ENCODE measurements at places on chromosomes 5 and 9.

- DNase-seq = no peak
Observed at GRCh38 chr5:111299831-111300432, 75.7 kb downstream of the CAMK4 start.

- DNase-seq = no peak
Observed at GRCh38 chr9:13728917-13729811, 449.7 kb upstream of the MPDZ start.

- DNase-seq = no peak
Observed at GRCh38 chr5:140043508-140043872, 391 bp upstream of the NRG2 start.

- DNase-seq = no peak
Observed at GRCh38 chr5:96529559-96529958, 96.5 kb upstream of the PCSK1 start.

DNA sequence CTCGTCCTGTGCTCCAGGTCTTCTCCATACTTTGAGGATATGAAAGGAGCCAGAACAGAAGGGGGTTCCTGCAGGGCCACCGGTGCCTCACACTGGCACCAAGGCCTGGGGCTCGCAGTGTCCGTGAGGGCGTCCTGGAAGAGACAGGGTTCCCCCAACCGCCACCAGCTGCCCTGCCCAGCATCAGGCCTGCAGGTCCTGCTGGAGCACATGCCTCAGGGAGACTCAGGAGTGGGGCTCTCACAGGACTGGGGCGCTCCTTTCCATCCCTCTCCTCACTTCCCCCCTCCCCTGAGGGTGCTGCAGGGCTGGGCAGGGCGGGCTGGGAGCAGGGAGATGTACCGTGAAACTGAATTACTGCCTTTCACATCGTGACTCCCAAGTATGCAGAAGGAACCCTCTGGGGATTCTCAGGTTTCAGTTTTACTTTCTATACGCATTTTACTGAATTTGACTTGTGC lies 31.7 kb downstream of the CEP72 start:
- DNase-seq = no peak

GRCh38 chr5:1636981-1637638 lies 113.3 kb upstream of the LPCAT1 start:
- DNase-seq = no peak

GRCh38 chr9:34809504-34810186 lies 99.7 kb upstream of the CCL21 start:
- no peak for DNase-seq

- no peak for DNase-seq
Observed at GRCh38 chr5:171128136-171128535, 180.9 kb upstream of the TLX3 start.

GRCh38 chr5:13567819-13568218 lies 376.7 kb downstream of the DNAH5 start:
- DNase-seq = peak; percentile 48

GRCh38 chr9:83133316-83133715 lies 70.4 kb upstream of the RASEF start:
- DNase-seq = no peak

GRCh38 chr5:8845296-8845695 lies 700.6 kb downstream of the SEMA5A start:
- no peak for DNase-seq

DNA sequence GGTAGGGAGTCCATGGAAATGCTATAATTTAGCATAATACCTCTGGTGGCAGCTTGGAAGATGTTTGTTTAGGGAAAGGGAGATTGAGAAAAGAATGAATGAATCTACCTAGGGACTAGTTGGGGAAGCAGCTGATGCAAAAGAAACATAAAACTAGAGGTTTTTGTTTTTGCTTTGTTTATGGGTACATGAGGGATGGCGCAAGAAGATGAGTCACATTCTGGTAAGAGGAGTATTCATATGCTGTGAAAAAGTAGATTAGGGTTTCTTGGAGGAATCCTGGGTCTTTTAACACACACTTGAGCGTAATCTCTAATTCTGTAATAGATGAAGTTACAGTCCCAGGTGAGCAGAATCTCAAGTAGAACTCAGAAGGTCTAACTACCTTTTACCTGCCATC lies 17.1 kb downstream of the C9orf43 start:
- no peak for DNase-seq

GRCh38 chr5:90563108-90563507 lies 4.5 kb downstream of the ADGRV1 start:
- no peak for DNase-seq

- no peak for DNase-seq
Observed at GRCh38 chr9:127258606-127259471, 5.7 kb upstream of the GARNL3 start.

- DNase-seq = peak; percentile 2
Observed at GRCh38 chr5:170173227-170173626, 59.6 kb upstream of the C5orf58 start.

DNA sequence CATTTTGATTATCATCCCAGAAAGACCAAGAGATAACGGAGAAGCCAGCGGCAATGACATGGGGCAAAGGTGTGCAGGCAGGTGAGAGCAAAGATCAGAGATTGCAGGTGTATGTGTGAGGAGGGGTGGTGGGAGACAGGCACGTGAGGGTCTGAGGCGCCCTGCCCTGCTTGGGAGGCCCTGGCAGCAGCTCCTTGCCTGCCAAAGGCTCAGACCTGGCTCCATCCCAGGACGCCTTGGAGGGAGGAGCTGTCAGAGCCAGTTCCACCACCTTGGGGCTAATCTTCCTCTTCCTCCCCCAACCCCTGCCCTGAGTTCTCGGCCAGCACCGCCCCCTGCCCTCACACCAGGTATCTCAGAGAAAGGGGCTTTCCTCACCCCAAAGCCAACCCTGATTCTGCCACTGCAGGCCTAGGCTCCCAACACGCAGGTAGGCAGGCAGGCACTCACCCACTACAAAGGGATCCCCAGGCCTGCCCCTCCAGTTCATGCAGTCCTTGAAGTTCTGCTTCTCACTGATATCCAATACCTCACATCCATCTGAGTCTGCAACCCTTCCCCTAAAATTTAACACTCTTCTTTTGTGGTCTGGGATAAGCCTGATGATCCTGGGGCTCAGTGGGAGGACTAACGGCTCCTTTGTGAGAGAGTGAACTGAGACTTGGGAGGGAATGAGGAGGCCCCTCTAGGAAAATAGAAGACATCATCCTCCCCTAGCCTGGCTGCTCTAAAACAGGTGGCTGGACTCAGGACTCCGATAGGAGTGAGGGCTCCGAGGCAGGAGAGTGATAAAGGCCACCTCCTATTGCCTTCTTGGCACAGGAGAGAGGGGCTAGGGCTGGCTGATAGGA lies 1.8 kb downstream of the AQP3 start:
- DNase-seq = no peak

DNA sequence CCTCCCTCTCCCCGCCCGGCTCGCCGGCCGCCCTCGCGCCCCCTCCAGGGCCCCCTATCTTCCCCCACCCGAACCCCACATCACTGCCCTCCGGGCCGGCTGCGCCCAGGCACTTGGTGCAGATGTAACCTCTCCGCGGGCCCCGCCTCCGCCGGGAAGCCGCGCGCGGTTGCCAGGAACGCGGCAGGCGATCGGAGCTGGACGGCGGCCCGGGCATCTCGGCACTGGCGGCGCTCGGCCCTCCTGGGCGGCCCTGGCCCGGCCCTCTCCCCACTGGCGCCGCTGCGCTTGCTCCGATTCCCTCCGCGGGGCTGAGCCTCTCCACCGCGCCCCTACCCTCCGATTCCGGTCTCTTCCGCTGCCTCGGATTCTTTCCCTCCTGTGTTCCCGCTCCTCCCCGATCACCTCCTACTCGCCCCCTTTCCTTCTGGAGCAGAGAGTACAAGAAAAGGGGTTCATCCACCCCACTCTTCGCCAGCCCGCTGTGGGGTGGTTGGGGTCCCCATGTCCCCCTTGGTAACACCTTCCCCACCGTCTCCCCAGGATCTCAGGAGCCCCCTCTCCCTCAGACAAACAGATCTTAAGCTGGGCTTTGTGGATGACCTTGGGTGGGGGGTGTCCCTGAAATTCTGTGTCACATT lies 70.6 kb downstream of the C9orf50 start:
- no peak for DNase-seq

GRCh38 chr5:93246090-93246855 lies 334.7 kb downstream of the NR2F1-AS1 start:
- no peak for DNase-seq

DNA sequence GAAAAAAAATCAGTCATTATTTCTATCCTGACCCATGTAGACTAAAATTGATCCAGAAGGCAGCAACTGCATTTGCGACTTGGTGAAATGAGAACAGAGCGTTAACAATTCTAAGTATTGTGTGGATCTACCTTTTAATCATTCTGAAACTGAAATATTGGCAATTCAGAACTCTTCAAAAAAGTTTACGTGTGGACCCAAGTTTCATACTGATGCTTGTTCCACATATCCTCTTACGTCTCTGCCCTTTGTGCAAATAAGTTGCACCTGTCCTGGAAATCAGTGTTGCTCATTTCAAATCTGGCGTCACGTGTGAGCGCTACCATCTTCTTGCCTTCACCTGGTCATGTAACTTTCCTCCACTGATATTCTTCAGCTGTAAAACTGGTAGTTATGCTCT lies 74.7 kb downstream of the NTRK2 start:
- DNase-seq = no peak

DNA sequence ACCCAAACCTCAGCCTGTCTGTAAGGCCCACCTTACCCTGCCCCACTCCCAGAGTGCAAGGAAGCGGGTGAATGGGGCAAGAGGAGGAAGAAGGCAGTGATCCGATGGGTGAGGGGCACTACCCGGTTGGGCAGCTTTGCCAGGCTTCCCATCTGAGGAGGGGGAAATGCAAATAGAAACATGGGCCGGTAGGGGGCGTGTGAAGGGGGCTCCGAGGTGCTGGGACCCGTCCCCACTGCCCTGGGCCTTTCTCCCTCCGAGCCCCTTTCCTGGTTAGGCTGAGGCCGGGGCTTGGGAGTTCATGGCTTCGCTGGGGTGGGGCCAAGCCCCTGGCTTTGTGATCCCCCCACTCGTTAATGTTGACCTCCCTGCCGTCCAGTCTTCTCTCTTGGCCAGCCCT lies 23.6 kb upstream of the MYORG start:
- no peak for DNase-seq

GRCh38 chr9:38336341-38336740 lies 56.2 kb upstream of the ALDH1B1 start:
- DNase-seq = no peak

DNA sequence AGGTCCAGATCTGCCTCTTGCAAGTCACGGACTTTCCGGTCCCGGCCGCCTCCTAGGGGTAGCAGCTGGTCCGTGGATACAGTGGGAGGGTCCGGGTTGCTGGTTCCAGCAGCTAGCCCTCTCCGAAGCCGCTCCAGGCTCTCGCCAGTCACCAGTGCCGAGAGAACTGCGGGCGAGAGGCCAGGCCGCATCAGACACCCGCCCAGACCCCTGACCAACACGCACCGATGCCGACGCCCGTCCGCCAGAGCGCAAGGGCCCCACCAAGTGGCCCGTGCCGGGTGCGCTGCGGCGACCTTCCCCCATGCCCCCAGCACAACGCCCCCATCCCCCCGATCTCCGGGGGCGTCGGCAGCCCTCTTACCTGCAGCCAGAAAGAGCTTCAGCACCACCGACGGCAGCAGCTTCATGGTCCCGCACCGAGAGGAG lies 470 bp downstream of the HBEGF start:
- DNase-seq = no peak

DNA sequence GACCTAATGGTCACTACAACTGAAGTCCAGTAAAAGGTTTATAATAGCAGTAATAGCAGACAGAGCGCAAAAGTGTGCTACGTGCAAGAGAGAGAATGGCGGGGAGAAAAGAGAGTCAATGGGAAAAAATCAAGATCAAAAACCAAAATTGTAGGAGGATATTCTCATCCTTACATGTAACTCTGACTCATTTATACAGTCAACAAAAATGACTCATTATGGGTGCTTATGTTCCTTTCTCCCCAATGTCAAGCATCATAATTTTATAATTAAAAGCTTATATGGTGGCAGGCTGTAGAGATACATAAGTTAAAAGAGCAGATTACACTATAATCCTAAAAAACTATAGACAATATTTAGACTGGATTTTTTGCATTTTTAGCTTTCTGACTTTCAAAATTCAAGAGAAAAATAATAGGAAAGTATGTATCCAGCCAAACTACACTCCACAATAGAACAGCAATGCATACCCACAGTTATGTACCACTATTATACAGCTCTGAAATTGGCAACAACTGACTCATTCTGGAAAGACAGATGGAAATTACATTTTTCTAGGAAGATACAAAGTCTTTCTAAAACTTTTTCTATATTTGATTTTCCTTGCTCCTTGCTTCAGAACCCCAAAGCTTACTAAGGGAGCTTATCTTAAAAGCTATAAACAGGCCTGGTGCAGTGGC lies 78.4 kb downstream of the PLPP1 start:
- no peak for DNase-seq

- DNase-seq = no peak
Observed at GRCh38 chr5:132822650-132823480, 7.6 kb downstream of the SHROOM1 start.

GRCh38 chr5:61407706-61408270 lies 75.7 kb downstream of the ZSWIM6 start:
- DNase-seq = no peak

DNA sequence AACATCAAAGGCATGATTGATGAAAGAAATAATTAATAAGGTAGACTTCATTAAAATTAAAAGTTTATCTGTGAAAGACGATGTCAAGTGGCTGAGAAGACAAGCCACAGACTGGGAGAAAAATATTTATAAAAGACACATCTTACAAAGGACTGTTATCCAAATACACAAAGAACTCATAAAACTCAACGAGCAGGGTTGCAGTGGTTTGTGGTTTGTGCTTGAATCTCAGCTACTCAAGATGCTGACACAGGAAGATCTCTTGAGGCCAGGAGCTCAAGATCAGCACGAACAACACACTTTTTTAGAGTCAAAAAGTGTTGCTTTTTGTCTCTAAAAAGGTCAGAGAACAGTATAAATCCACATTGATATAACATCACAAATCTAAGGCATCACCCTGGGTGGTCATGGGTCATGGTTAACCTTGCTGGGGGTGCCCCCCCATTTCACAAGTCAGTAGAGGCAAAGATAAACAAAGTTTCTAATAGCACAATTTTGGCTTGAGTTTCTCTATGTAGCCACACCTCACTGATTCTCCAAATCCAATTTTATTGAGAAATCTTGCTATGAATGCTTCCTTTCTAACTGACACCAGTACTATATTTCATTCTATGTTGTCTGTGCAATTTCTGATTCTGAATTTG lies 342.9 kb upstream of the RPS23 start:
- no peak for DNase-seq

Measured in non-pigmented ciliary epithelial cell (primary cell).